A549 treated with ZK216348 at 1 μM for 4 hours (cell line): ENCODE measurements at places on chromosomes 11 and 22. TPM values are rescaled to one million over a fixed set of nuclear protein-coding genes. Genes with fewer than 3 reads are reported as not detected.

TPBGL gene
- 0.15 to 0.36 TPM (median 0.28 TPM) in 5 replicates for total RNA-seq

GRM5 gene
- total RNA-seq, result not detected in 5 replicates

TMPRSS13 gene
- total RNA-seq, result not detected in 5 replicates

CBLIF gene
- not detected in 5 replicates for total RNA-seq

DBX1 gene
- total RNA-seq, result not detected in 5 replicates

ALDH3B1 gene
- total RNA-seq, result 91.9 to 140 TPM (median 128 TPM) in 5 replicates

SLC22A9 gene
- not detected in 5 replicates for total RNA-seq

SLC39A13 gene
- 25.8 to 59.6 TPM (median 49.6 TPM) in 5 replicates for total RNA-seq

HBB gene
- total RNA-seq, result not detected in 5 replicates

KLHDC7B gene
- 0.02 to 0.05 TPM in 2 of 5 replicates, not detected in the others for total RNA-seq

HTR3B gene
- total RNA-seq, result not detected in 5 replicates

SLC37A2 gene
- total RNA-seq, result 0.06 to 0.14 TPM (median 0.08 TPM) in 4 of 5 replicates, not detected in the other

ACTN3 gene
- total RNA-seq, result 0.15 TPM in 1 of 5 replicates, not detected in the others

FREY1 gene
- 0.20 to 0.71 TPM (median 0.44 TPM) in 4 of 5 replicates, not detected in the other for total RNA-seq

FDXACB1 gene
- total RNA-seq, result 1.4 to 2.3 TPM (median 1.6 TPM) in 5 replicates

NCAM1 gene
- total RNA-seq, result not detected in 5 replicates

PYGM gene
- total RNA-seq, result 0.36 to 0.73 TPM (median 0.39 TPM) in 5 replicates

CASP12 gene
- total RNA-seq, result not detected in 5 replicates

TMEM126B gene
- 44.3 to 78.2 TPM (median 51.1 TPM) in 5 replicates for total RNA-seq

JHY gene
- 3.2 to 4.4 TPM (median 3.8 TPM) in 5 replicates for total RNA-seq

MMP13 gene
- total RNA-seq, result 0.09 to 0.15 TPM in 2 of 5 replicates, not detected in the others

OR4C3 gene
- not detected in 5 replicates for total RNA-seq

LGALS1 gene
- 1,225 to 1,377 TPM (median 1,256 TPM) in 5 replicates for total RNA-seq

PRAME gene
- 97.4 to 115 TPM (median 110 TPM) in 5 replicates for total RNA-seq

UBQLN3 gene
- not detected in 5 replicates for total RNA-seq

SLC25A18 gene
- total RNA-seq, result 0.09 to 0.31 TPM (median 0.13 TPM) in 5 replicates

CYB5R2 gene
- total RNA-seq, result 3.1 to 6.6 TPM (median 3.8 TPM) in 5 replicates

GLB1L3 gene
- not detected in 5 replicates for total RNA-seq

RGL4 gene
- total RNA-seq, result not detected in 5 replicates

ANGPTL5 gene
- 0.13 TPM in 1 of 5 replicates, not detected in the others for total RNA-seq

ZNF74 gene
- 4.4 to 7.9 TPM (median 6.6 TPM) in 5 replicates for total RNA-seq

SCUBE2 gene
- total RNA-seq, result 0.25 to 0.78 TPM (median 0.44 TPM) in 5 replicates

RIC3 gene
- 1.8 to 3.7 TPM (median 2.9 TPM) in 5 replicates for total RNA-seq

FAM180B gene
- 0.33 TPM in 1 of 5 replicates, not detected in the others for total RNA-seq

MIAT gene
- total RNA-seq, result 0.22 to 0.48 TPM (median 0.34 TPM) in 5 replicates

SCGB1C1 gene
- total RNA-seq, result not detected in 5 replicates

TESMIN gene
- 2.8 to 7.3 TPM (median 5.1 TPM) in 5 replicates for total RNA-seq

MTNR1B gene
- total RNA-seq, result not detected in 5 replicates

APOL4 gene
- total RNA-seq, result not detected in 5 replicates

C11orf87 gene
- not detected in 5 replicates for total RNA-seq

MMP27 gene
- not detected in 5 replicates for total RNA-seq

ASCL2 gene
- not detected in 5 replicates for total RNA-seq

TMEM191B gene
- total RNA-seq, result 0.60 to 2.6 TPM (median 1.0 TPM) in 4 of 5 replicates, not detected in the other

POTEH gene
- not detected in 5 replicates for total RNA-seq

SCGB1D2 gene
- total RNA-seq, result not detected in 5 replicates

ALG9 gene
- 16.9 to 20.2 TPM (median 18.8 TPM) in 5 replicates for total RNA-seq

TNNI2 gene
- total RNA-seq, result 0.39 TPM in 1 of 5 replicates, not detected in the others

SPTBN2 gene
- 9.3 to 14.5 TPM (median 10.5 TPM) in 5 replicates for total RNA-seq

GAS2 gene
- total RNA-seq, result 0.75 to 1.1 TPM (median 1.0 TPM) in 5 replicates

FGF19 gene
- 0.09 to 0.14 TPM (median 0.10 TPM) in 4 of 5 replicates, not detected in the other for total RNA-seq

PDGFB gene
- total RNA-seq, result 3.5 to 4.0 TPM (median 3.7 TPM) in 5 replicates

SLC22A8 gene
- not detected in 5 replicates for total RNA-seq

SYT7 gene
- total RNA-seq, result 0.78 to 1.3 TPM (median 1.2 TPM) in 5 replicates

GPR83 gene
- total RNA-seq, result 0.06 to 0.09 TPM (median 0.07 TPM) in 4 of 5 replicates, not detected in the other

DRG1 gene
- total RNA-seq, result 54.5 to 109 TPM (median 59.4 TPM) in 5 replicates
